ENCODE measurements at places on chromosomes 3 and 15.

GRCh38 chr15:73936588-73937290 is 10.5 kb downstream of the LOXL1 start:
- DNase-seq, result no peak

DNA sequence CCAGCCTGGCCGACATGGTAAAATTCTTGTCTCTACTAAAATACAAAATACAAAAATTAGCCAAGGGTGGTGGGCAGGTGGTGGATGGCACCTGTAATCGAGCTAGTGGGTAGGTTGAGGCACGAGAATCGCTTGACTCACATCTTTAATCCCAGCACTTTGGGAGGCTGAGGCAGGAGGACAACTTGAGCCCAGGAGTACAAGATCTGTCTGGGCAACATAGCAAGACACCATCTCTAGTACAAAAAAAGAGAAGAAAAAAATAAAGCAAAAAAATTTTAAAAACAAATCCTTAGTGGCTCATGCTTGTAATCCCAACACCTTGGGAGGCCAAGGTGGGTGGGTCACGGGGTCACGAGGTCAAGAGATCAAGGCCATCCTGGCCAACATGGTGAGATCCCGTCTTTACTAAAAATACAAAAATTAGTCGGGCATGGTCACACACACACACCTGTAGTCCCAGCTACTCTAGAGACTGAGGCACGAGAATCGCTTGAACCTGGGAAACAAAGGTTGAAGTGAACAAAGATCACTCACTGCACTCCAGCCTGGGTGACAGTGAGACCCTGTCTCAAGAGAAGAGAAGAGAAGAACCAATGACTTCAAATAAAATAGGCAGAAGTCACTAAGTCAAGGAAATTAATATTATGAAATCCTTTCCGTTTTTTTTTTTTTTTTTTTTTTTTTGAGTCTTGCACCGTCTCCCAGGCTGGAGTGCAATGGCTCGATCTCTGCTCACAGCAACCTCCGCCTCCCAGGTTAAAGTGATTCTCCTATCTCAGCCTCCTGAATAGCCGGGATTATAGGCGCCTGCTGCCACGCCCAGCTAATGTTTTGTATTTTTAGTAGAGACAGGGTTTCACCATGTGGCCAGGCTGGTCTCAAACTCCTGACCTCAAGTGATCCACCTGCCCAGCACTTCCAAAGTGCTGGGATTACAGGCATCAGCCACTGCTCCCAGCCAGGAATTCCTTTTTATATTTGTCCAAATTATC is 4.9 kb downstream of the RHOA start:
- no peak for DNase-seq

DNA sequence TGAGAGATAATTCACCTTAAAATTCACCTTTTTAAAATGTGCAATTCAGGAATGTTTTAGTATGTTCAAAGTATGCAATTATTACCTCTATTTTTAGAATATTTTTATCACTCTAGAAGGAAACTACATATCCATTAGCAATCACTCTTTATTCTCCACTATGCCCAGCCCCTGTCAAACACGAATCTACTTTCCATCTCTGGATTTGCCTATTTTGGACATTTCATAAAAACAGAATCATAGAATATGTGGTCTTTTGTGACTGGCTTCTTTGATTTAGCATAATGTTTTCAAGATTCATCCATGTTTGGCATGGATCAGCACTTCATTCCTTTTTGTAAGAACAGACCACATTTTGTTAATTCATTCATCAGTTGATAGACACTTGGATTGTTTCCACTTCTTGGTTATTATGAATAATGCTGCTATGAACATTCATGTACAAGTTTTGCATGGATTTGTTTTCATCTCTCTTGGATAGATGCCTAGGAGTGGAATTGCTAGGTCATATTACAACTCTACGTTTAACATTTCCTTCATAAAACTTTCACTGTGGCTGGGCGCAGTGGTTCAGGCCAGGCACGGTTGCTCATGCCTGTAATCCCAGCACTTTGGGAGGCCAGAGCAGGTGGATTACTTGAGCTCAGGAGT is 12.7 kb downstream of the HMCES start:
- no peak for DNase-seq

- no peak for DNase-seq
These were observed 32.7 kb upstream of the NR2F2 start for GRCh38 chr15:96297783-96298182.

GRCh38 chr3:40211579-40211978 is 97.9 kb upstream of the EIF1B start:
- no peak for DNase-seq

GRCh38 chr15:71443538-71443937 is 328.3 kb downstream of the THSD4 start:
- peak; percentile 54 for DNase-seq

- no peak for DNase-seq
These were observed 9.4 kb upstream of the CSTA start for GRCh38 chr3:122315619-122316018.

- no peak for DNase-seq
These were observed 21.1 kb downstream of the MAGI1 start for GRCh38 chr3:66017591-66017990.

GRCh38 chr3:66823532-66823931 is 174.6 kb upstream of the KBTBD8 start:
- no peak for DNase-seq

DNA sequence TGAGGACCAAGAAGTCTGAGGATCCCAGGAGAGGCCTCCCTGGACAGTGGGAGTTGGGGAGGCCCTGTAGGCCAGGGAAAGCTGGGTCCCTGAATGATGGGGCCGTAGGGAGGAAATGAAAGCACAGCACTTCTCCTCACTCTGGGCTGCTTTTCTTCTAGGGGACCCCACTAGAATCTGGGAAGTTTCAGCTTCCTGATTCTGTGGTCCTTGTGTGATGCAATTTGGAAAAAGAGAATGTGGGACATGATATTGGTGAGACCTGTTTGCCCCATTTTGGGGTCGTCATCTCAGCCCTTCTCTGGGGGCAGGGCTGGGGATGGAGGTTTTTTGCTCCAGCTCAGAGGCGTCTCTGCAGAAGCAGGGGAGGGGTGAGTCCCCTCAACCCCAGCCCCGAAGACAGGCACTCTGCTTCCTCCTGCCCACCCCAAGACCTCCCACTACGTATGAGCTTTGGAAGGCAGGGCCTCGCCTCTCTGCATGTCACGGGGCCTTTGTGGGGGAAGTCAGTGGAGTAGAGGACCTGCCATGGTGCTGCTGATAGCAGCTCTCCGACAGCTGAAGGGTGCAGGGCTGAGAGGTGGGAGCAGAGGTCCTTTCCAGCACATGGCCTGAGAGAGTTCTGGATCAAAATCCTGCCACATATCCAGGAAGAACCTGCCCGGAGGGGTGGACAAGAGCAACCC is 1.5 kb upstream of the SNX22 start:
- DNase-seq, result no peak

DNA sequence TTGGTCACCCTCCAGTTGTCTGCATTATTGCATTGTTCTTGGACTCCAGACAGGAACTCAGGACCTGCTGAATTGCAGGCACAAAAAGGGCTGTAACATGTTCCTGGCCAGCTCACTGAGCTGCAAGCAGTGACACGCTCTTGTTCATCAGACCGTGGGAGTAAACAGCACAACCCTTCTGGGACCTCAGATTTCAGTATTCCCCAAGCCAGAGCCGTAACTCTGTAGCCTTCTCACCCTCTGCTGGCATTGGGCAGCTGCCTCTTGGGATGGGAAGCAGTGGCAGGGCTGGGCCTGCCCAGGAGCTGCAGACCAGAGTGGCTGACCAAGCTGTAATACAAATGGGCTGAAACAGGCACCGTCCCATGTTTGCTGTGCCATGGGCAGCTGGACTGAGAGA is 607.1 kb upstream of the BCHE start:
- DNase-seq, result no peak

DNA sequence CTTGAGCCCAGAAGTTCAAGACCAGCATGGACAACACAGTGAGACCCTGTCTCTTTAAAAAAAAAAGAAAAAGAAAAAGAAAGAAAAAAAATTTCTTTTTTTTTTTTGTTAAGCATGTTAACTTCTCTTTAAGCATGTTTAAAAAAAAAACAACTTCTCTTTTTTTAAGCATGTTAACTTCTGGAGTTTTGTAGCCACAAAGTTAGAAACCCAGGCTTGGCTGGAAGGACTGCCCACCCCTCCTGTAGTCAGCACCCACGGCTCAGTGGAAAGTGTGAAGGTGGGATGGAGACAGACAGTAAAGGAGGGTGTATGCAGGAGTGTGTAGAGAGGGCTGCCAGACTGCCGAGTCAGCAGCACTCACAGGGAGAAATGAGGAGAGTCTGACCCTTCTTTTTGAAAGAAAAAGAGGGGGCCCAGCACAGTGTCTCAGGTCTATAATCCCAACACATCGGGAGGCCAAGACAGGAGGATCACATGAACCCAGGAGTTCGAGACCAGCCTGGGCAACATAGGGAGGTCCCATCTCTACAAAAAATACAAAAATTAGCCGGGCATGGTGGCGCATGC is 33.2 kb downstream of the GOLGA8S start:
- DNase-seq, result no peak

- no peak for DNase-seq
These were observed 403.2 kb downstream of the ZBTB20 start for GRCh38 chr3:114743746-114744485.

GRCh38 chr3:141294848-141295247 is 63.2 kb downstream of the PXYLP1 start:
- no peak for DNase-seq

DNA sequence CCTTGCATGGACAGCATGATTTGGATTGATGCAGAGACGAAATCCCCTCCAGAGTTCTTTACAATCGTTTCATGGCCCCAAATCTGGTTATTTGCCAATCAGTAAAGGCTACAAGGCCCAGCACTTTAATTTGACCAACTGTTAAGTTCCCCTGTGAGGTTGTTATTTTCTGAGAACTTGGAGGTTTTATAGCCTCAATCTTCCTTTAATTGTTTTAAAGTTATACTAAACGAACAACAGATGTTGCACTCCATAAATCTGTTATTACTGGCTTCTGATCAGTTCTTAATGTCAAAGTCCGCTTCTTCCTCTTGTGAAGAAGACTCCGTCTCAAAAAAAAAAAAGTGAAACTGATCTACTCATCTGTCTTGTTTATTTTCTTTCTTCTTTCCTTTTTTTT is 30.8 kb downstream of the LARP6 start:
- no peak for DNase-seq

- no peak for DNase-seq
These were observed 121.4 kb downstream of the KLHL25 start for GRCh38 chr15:85673326-85673725.

- DNase-seq, result no peak
These were observed 20.6 kb downstream of the FAN1 start for GRCh38 chr15:30924353-30924752.

DNA sequence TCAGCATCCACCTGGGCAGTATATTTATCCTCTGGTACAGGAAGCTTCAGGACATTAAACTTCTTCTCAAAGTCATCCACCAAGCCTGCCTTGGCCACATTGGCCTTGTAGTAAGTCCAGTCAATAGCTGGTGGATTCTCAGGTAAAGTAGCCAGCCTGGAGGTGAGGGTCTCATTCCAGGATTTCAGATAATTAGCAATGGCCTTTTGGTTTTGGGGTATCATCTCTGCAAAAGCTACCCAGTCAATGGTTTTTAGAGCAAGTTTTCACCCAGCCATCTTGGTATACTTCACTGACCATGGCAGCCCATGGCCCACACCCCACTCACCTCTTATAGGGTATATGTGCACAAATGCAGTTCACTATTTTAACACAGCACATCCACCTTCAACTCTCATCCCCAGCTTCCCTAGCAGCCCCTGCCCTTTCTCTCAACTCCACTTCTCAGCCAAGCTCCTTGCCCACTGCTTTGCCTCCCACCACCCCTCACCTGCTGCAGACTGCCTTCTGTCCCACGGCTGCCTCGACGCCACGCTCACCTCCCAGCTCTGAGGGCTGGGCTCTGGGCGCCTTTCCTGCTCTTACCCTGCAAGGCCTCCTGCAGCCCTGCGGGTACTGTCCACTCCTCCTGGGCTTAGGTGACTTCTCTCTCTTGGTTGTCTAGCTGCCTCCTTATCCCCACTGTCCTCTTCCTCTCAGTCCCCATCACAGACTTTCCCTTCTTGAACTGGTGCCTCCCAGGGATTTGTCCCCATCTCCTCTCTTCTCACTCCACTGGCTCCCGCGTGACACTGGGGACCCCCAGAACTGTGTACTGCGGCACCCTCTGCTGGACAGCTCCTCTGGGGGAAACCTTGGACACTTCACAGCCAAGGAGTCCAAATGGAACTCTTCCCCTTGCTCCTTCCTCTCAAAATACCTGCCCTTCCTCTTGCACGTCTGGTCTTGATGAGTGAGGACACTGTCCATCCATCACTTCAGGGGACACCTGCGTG is 1.7 kb upstream of the TGM5 start:
- no peak for DNase-seq

GRCh38 chr3:104642827-104643226 is 723.9 kb upstream of the ALCAM start:
- no peak for DNase-seq

- no peak for DNase-seq
These were observed 17.3 kb upstream of the STAC start for GRCh38 chr3:36362973-36363372.
